ENCODE measurements at places on chromosomes 5 and 9. TPM values are rescaled to one million over a fixed set of nuclear protein-coding genes. Genes with fewer than 3 reads are reported as not detected.

GRCh38 chr5:95084757-95085156 lies 200.1 kb downstream of the MCTP1 start:
- DNase-seq = no peak

- DNase-seq = no peak
Observed at GRCh38 chr5:178547753-178548415, 42.3 kb downstream of the COL23A1 start.

GRCh38 chr5:146745931-146746577 lies 132.5 kb downstream of the PPP2R2B start:
- no peak for DNase-seq

- peak; percentile 61 for DNase-seq
Observed at GRCh38 chr9:37992924-37993349, 76.1 kb downstream of the SHB start.

- DNase-seq = no peak
Observed at GRCh38 chr9:98644011-98644410, 64.7 kb downstream of the GABBR2 start.

DNA sequence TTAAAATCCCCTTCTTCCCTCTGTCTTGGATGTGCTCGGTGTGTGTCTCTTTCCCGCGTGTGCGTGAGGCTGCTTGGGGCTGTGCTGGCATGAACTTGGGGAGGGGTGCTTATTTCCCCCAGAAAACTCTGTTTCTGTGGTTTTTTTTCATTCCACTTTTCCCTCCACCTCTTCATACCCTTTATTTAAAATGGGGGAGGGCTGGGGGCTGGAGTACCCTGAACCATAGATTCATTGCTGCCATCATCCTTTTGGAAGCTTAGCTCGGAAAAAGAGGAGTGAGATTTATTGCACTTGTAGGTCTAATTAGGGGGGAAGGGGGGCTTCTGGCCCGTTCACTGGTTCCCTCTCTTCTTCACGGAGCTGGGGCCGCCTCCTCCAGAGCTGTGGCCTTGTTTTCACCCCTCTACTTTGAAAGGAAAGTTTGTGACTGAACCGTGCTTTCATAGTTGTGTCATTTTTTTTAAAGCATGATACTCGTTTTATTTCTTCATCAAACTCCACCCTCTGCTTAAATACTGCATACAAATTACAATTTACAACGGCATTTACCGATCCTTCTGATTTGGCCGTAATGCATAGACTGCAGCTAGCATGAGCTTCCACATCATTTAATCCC lies 2.9 kb downstream of the NR2F1 start:
- DNase-seq = peak; percentile 29

- DNase-seq = peak; percentile 81
Observed at GRCh38 chr5:179839328-179840256, 18.9 kb downstream of the SQSTM1 start.

GRCh38 chr9:89421595-89421994 lies 76.3 kb downstream of the SEMA4D start:
- DNase-seq = no peak

GRCh38 chr5:150589862-150590601 lies 50.4 kb upstream of the SYNPO start:
- DNase-seq = peak; percentile 49

DNA sequence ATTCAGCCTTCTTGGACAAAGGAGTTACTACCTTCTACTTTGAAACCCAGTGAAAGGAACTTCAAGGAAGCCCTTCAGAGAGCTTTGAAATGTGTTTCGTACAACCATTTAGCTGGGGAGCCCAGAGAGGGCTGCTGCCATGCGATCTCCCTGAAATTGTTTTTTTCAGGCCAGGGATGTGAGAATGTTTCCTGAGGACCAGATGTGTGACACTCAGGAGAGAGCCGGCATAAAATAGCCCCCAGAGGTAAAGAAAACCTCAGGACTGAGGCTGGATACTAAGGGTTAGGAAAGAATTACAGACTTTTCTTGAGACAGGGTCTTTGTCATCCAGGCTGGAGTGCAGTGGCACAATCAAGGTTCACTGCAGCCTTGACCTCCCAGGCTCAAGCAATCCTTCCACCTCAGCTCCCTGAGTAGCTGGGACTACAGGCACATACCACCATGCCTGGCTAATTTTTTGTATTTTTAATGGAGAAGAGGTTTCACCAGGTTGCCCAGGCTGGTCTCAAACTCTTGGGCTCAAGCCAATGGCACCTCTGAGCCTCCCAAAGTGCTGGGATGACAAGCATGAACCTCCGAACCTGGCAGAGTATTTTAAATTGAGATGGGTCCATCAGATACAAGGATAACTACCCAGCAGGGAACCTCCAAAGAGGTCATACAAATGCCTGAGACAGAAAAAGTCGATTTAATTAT lies 8.4 kb downstream of the RPL37 start:
- DNase-seq = no peak

DNA sequence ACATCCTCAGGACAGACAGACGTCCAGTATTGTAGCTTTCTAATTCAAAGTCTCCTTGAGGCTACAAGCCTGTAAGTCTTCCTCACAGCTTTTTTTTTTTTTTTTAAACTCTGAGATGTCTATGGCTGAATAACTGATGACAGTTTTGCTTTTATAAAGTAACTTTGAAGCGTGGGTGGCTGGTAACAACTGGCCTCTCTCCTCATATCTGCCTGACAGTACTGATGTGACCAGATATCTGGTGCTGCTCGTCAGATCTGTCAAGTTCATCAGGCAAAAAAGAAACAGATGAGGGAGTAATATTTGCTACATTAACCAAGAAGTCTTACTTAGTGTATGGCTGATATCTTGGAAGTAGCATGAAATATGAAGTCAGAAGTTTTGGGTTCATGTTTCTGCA lies 72.6 kb downstream of the GDNF start:
- no peak for DNase-seq

- no peak for DNase-seq
Observed at GRCh38 chr5:32116574-32117313, 57.4 kb downstream of the GOLPH3 start.

DNA sequence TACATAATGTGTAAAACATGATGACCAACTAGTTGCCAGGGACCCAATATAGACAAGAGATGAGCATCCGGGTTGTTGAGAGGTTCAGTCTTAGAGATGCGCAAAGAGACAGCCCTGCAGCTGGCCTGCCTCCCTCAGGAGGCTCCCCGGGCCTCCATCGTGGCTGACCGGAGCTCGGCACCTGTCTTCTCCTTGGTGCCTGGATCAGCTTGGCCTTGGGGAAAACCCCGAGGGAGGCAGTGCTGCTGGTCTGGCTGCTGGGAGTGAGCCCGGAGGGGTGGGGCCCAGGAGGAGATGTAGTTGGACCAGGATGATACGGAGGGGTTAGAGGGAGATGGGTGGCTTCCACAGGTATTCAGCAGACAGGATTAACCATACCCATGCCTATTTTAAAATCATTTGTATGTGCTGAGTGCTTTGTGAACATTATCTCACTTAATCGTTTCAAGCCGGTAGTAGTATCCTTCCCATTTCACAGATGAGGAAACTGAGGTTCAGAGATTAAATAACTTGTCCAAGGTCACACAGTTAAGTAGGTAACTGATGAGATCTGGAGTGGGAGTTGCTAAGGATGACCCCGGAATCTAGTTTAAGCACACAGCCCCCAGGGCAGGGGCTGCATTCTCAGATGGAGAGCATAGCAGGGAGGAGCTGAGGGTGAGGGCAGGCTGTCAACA lies 173.8 kb downstream of the COL23A1 start:
- DNase-seq = no peak

DNA sequence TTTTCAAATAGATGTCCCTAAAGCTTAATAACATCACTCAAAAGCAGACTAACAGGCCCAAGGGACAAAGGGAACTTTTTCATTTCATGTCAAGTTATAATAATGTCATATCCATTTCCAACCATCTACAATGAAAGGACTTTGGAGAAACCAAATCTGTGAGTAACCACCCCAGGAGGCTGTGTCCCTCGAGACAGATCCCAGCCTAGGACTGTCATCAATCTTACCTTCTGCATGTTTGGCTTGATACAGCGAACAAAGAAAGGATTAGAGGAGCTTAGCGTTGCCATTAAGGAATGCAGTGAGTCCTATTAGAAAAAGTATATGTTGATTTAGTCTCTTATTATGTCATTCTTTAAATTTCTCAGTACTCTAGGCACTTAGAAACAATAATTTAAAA lies 137.8 kb upstream of the RETREG1 start:
- no peak for DNase-seq

GRCh38 chr9:116644091-116644688 lies 42.9 kb upstream of the TRIM32 start:
- DNase-seq = no peak

GRCh38 chr9:117938896-117939295 lies 234.7 kb downstream of the TLR4 start:
- DNase-seq = no peak

- no peak for DNase-seq
Observed at GRCh38 chr9:28407351-28407750, 834.1 kb upstream of the C9orf72 start.

GRCh38 chr5:154783774-154784460 lies 28.7 kb downstream of the LARP1 start:
- DNase-seq = peak; percentile 90

DNA sequence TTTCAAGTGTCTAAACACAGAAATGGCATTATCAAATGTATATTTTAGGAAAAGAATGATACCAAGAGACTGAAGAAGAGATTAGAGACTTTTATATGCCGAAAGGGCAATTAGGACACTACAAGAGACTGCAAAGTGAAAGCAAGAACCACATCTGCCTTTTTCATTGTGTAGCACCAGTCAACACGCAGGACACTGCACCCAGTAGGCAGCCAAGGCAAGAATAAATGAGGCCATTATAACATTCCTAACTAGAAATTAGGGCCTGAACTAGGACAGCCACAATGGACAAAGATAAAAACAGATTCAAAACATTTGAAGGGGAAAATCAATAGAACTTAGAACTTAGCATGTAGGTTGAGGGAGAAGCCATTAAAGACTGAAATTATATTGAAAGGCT lies 10.8 kb downstream of the CETN3 start:
- no peak for DNase-seq

DNA sequence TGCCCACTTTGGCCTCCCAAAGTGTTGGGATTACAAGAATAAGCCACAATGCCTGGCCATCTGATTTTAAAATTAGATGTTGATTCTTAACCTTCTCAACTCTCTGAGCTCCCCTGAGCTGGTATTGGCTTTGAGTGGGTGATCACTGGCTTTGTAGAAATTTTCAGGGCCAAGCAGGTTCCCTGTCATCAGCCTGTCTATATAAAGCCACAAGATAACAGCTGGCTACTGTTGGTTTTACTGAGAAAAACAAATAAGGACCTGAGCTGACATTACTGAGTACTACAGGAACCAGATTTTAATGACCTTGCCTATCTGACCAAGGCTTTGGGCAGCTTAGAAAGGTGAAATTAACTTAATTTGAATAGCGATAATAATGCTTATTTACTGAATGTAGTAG lies 153.6 kb downstream of the MSX2 start:
- DNase-seq = no peak

DNA sequence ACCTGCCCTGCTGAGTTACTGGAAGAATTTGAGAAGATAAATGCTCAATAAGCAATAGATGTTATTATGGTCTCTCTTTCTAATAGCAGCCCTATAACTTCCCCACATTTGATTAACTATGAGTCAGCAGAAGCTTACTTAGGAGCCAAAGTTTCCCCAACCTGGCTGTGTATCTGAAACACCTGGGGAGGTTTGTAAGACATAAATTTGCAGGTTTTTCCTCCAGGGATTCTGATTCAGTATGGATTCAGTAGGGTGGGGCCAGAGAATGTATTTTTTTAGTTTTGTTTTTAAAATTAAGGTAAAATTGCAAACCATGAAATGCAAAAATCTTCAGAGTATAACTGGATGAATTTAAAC lies 44.9 kb upstream of the GNPDA1 start:
- no peak for DNase-seq

PCDHGA4 gene
- 3.0 TPM for total RNA-seq

BTNL3 gene
- total RNA-seq = not detected

GPR150 gene
- 0.06 TPM for total RNA-seq

RXRA gene
- total RNA-seq = 67.5 TPM

PCDHGA5 gene
- 2.2 TPM for total RNA-seq

GDF9 gene
- 1.4 TPM for total RNA-seq

PRRX2 gene
- 2.4 TPM for total RNA-seq

Measured in adrenal gland (tissue), 19 donors.